ENCODE measurements at places on chromosomes 6 and 20. TPM values are rescaled to one million over a fixed set of nuclear protein-coding genes. Genes with fewer than 3 reads are reported as not detected.

The HSD17B8 gene
- 23.7 TPM for total RNA-seq

The OXT gene
- total RNA-seq: not detected

The PSORS1C1 gene
- 5.6 TPM for total RNA-seq

The MAS1L gene
- total RNA-seq: not detected

The DUSP15 gene
- total RNA-seq: 0.59 TPM

Measured in colonic mucosa (tissue), 4 donors.